ENCODE measurements at places on chromosomes 4 and X. TPM values are rescaled to one million over a fixed set of nuclear protein-coding genes. Genes with fewer than 3 reads are reported as not detected.

DNA sequence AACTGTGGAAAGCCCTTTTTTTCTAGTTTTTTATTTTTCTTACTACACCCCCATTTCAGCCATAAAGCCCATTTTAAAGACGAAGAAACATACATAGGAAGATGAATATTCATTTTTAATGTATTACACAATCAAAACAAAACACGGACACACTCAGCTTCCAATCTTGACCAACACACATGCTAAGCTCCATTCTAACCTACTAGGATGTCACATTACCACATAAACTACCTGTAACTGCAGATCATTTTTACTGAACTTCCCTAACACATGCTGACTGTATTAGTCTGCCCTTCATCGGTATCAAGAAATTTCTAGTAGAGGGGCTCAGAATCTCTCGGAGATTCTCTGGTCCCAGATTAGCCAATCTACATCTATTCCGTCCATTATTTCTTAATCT lies 1.8 kb downstream of the CCNI start:
- DNase-seq: no peak

GRCh38 chrX:131063613-131064012 lies 5.5 kb downstream of the ARHGAP36 start:
- no peak for DNase-seq

- no peak for DNase-seq
Measured at GRCh38 chr4:137536789-137537561, 4.7 kb upstream of the PCDH18 start.

GRCh38 chr4:164856396-164856795 lies 20.6 kb upstream of the APELA start:
- no peak for DNase-seq

Gene TBC1D8B
- 0.50 TPM for polyA plus RNA-seq
